ENCODE measurements at places on chromosomes 7 and 10.

DNA sequence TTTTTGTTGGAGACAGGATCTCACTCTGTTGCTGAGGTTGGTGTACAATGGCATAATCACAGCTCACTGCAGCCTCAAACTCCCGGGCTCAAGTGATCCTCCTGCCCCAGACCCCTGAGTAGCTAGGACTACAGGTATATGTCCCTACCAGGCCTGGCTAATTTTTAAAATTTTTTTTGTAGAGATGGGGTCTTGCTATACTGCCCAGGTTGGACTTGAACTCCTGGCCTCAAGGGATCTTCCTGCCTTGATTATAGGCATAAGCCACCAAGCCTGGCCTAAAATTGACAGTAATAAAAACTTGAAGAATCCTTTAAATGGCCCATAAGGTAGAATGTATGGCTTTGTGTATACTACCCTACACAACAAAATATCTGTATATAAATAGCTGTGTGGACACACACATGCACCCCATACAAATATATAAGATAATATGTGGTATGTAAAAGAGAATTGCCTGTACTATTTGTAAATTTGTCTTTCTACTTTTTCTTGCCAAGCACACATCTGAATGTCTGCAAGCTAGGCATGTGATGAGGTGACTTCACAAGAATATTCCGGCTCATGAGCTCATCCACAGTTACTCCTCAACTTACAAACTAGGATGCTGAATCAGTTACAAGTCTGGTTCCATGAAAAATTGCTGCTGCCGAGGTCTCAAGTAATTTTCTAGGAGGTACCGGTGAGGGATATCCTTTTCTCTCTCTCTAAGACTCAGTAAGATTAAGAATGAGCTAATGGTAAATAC is 26.6 kb downstream of the POLR3A start:
- DNase-seq = no peak

DNA sequence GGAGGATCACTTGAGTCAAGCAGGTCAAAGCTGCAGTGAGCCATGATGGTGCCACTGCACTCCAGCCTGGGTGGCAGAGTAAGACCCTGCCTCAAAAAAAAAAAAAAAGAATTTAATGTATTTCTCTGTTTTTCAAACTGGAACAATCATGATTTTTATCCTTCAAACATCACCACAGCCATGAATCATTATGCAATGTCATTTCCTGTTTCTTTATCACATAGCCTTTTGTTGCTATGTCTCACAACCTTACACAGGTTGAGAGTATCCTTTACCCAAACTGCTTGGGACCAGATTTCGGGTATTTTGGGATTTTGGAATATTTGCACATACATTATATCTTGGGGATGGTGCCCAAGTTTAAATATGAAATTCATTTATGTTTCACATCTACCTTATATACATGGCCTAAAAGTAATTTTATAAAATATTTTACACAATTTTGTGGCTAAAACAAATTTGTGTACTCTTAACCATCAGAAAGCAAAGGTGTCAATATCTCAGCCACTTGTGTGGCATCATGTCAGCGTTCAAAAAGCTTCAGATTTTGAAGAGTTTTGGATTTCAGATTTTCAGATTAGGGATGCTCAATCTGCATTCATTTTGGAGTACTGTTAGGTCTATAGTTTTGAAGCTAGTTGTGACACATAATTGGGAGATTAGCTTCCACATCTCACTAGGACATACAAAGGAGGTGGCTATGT is 8.2 kb downstream of the NT5C3A start:
- DNase-seq = peak; percentile 40

DNA sequence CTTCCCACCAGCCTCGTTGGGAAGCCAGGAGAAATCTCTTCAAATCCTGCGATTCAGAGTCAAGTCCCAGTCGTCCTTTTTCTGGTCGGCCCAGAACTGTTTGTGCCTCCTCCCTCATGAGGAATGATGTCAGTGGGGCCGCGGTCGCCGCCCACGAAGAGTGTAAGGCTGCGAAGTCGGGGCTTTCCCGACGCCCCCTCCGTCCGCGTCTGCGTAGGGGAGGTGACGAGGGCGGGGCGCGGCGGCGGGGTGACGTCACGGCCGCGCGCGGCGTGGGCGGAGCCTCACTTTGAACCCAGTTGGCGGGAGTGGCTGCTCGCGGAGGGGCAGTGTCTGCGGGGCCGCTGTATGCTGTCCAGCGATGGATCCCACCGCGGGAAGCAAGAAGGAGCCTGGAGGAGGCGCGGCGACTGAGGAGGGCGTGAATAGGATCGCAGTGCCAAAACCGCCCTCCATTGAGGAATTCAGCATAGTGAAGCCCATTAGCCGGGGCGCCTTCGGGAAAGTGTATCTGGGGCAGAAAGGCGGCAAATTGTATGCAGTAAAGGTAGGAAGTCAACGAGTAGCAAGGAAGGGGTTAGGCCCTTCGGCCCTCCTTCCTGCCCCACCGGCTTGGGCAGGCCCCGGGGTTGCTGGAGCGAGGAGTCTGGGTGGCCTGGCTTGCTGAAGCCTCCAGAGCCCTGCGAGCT is at the start of gene MASTL:
Gene MASTL, plus strand, starts transcription at position 287 of the 689 bp plus-strand sequence. Its CDS starts 75 bp downstream, at position 362.
- peak; percentile 96 for DNase-seq

DNA sequence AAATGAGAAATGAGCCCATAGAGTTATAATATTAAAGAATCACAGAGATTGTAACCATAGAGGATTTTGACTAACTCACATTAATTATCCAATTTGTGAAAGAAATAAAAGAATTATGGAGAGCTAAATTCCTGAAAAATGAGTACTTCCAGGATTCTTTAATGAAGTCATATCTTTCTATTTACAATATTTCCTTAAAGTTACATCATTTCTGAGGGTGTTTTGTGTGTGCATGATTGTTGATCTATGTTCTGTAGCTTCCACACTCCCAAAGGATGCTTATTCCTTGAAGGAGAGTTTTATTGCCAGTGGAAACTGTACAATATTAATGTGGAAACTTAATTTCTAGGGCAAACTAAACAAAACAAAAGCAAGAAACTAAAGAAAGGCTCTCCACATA is 299.6 kb downstream of the MDFIC start:
- DNase-seq = no peak

GRCh38 chr7:137574812-137575211 is 231.3 kb upstream of the PTN start:
- no peak for DNase-seq

GRCh38 chr7:49623943-49624342 is 149.5 kb upstream of the VWC2 start:
- DNase-seq = no peak

Measured in activated CD4-positive, alpha-beta T cell treated with anti-CD3 and anti-CD28 coated beads, Interleukin-2, Interleukin-6, amounts not matched to agents 100 ng/mL and 50 ng/mL, durations not matched to agents 16 hours and 8 hours (primary cell).